ENCODE measurements at places on chromosomes 5 and 9.
A peak's percentile ranks its signal among the peaks of the same experiment; 100 is the strongest.

- peak; percentile 72 for DNase-seq
Measured at GRCh38 chr9:127523312-127523851, 72.1 kb downstream of the LRSAM1 start.

- peak; percentile 37 for DNase-seq
Measured at GRCh38 chr5:9212605-9213004, 333.3 kb downstream of the SEMA5A start.

DNA sequence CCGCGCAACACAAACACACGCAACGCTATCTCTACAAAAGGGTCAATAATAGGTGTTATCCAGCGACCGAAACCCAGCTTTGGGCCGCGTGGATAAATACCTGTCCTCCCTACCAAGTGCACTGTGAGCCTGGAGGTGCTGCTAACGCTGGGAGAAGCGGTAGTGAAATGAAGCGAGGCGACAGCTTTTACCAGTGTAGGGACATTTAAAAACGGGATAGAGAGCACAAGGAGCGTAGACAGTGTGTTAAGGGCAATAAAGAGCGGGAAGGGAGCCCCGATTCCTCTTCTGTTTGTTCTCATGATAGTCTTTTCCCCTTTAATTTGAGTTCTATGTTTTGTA is 421 bp upstream of the DEPDC1B start:
- peak; percentile 18 for DNase-seq

- peak; percentile 58 for DNase-seq
Measured at GRCh38 chr9:22657713-22658112, 211.1 kb downstream of the DMRTA1 start.

DNA sequence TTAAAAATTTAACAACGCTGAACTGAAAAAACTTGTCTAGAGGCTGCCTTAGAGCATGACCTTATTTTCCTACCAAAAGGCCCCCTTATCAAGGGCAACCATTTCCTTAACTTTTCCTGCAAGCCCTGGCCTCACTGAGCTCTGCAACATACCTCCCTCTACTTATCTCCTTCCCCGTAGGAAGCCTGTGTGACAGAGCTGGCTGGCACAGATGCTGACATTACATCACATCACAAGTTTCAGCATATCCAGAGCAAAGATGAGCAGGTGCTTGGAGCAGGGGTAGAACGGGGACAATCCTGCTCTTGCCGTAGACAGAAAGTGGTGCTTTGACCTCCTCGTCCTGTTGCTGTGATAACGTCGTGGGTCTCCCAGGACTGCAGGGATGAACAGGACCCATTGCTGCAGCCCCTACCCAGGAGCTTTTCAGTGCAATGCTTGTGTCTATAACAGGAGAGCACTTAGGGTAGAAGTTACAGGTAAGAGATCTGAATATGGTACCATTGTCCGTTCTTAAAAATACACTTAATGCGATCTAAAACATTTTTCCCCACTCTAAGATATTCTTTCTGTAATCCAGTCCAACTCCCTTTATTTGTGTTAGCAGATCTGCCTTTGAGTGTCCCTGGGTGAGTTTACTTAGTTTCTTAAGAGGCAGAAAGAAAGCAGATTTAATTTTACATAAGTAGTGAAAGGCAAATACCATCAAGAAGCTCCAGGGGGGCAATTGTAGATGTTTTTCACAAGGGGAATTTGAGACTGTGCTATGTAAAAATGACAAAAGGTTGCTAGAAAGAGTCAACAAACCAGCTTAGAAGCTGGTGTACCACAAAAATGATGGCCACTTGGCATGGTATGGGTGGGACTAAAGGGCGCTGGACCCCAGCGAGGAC is 101.9 kb upstream of the EFNA5 start:
- no peak for DNase-seq

- DNase-seq, result peak; percentile 78
Measured at GRCh38 chr5:39547553-39548154, 122.9 kb upstream of the DAB2 start.
